ENCODE measurements at places on chromosomes 1 and 21. TPM values are rescaled to one million over a fixed set of nuclear protein-coding genes. Genes with fewer than 3 reads are reported as not detected.
A peak's percentile ranks its signal among the peaks of the same experiment; 100 is the strongest.

The TRIM33 gene
- total RNA-seq, result 38.4 TPM

The FCRL5 gene
- 40.4 TPM for total RNA-seq

- peaks cover 1% of the 10 kb centered on the region for H3K27me3 ChIP-seq
- peaks cover 42% of the 10 kb centered on the region for H3K4me1 ChIP-seq
- peaks cover 2% of the 10 kb centered on the region for H3K36me3 ChIP-seq
- H3K4me3 ChIP-seq, result no peak overlapping the region
- DNase-seq, result no peak
- H3K27ac ChIP-seq, result no peak overlapping the region
These were observed 4.1 kb upstream of the SLC2A1 start for GRCh38 chr1:42962641-42963377.

DNA sequence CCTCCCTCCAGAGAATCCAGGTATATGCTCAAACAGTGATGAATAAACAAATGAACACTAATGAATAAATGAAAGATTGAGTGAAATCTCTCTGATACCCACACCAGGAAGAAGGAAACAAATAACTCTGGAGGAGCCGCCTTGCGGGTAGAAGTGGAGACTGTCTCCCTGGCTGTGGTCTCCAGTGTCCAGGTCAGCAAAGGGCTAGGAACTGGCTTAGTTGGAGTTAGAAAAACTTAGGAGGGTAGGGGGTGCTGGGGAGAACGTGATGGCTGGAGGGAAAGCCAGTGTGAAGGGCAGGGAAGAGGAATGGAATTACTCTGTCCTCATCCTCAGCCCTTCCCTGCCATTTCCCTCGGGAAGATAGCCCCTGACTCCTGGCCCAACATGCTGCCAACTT, 537 bp downstream of the RHBDL2 start:
- H3K4me3 ChIP-seq, result no peak overlapping the region
- H3K4me1 ChIP-seq, result no peaks in the 10 kb centered on the region
- no peak for DNase-seq
- no peaks in the 10 kb centered on the region for H3K36me3 ChIP-seq
- no peak overlapping the region for H3K27ac ChIP-seq
- peaks cover 11% of the 10 kb centered on the region for H3K27me3 ChIP-seq

DNA sequence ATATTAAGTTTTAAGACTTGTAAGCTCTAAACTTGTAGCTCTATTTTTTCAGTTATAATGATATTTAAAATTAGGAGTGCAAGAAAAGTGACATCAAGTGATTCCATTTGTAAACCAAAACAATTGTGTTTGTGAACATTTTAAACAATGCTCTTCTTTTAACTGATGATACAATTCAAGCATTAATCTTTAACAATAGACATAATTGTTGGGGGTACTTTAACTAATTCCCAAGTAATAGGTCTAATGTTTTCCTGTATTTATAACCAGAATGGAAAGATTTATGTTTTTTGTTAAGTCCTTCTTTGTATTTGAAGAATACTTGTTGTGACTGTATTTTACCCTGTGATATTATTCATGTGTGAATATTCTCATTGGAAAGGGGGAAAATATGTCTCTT, 6.8 kb downstream of the ATG4C start:
- no peak overlapping the region for H3K27ac ChIP-seq
- no peak overlapping the region for H3K4me3 ChIP-seq
- no peak for DNase-seq
- H3K36me3 ChIP-seq, result peaks cover 6% of the 10 kb centered on the region
- peaks cover 65% of the 10 kb centered on the region for H3K4me1 ChIP-seq

The MROH9 gene
- not detected for total RNA-seq

- peaks cover 6% of the 10 kb centered on the region for H3K4me1 ChIP-seq
- no peak overlapping the region for H3K4me3 ChIP-seq
- no peak overlapping the region for H3K27ac ChIP-seq
These were observed 3.4 kb upstream of the CMPK1 start for GRCh38 chr1:47330212-47330611.

DNA sequence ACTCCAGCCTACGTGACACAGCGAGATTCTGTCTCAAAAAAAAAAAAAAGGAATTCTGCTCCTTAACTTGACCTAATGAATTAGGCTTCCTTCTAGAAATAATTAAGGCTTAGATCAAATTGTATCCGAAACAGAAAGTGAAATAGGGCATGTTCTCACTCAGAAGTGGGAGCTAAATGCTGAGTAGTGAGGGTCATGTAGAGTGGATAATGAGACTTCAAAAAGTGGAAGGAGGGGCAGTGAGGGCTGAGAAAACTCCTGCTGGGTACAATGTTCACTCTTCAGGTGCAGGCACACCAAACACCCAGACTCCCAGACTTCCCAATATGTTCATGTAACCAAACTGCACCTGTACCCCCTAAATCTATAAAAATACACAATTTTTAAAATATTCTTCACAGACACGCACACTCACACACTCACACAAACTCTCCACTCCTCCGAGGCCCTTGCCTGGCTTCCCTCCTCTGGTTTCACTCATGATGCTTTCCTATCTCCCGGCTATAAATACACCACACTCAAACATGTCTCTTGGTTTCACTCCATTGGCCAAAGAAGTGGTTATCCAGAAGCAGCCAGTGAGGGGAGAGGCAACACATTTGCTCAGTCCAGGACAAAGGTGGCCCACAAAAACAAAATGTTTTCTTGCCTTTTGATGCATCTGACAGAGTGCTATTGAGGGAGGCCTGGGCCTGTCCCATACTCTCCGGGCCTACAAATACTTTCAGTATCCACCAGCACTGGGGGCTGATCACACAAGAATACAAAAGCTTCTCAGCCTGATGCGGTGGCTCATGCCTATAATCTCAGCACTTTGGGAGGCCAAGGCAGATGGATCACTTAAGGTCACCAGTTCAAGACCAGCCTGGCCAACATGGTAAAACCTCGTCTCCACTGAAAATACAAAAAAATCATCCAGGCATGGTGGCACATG, 249.2 kb downstream of the TOMM20 start:
- H3K27ac ChIP-seq, result peak overlapping the region; percentile 9
- peaks cover 43% of the 10 kb centered on the region for H3K4me1 ChIP-seq
- H3K36me3 ChIP-seq, result no peaks in the 10 kb centered on the region
- no peak for DNase-seq
- no peaks in the 10 kb centered on the region for H3K27me3 ChIP-seq

DNA sequence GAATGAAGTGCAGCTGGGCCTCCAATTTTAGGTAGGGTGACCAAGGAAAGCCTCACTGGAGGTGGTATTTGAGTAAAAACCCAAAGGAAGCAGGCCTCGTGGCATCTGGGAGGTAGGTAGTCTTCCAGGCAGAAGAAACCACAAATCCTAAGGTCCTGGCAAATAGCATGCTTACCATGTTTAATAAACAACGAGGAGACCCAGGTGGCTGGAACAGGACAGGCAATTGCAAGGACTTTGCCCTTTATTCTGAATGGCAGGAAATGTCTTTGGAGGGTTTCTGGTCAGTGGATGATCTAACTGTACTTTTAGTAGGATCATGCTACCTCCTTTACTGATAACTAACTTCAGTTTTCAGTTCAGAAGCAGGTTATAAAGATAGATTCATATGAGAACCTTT, 52.2 kb downstream of the EPB41 start:
- no peaks in the 10 kb centered on the region for H3K27me3 ChIP-seq
- H3K4me3 ChIP-seq, result no peak overlapping the region
- no peak for DNase-seq

The EXO1 gene
- total RNA-seq, result 2.3 TPM

The KRTAP20-3 gene
- not detected for total RNA-seq
